ENCODE measurements at places on chromosomes 12 and 14.

- DNase-seq = no peak
Observed at GRCh38 chr14:100532154-100532861, 54.9 kb downstream of the BEGAIN start.

GRCh38 chr14:91927191-91927590 lies 20.3 kb downstream of the FBLN5 start:
- DNase-seq = no peak

GRCh38 chr12:123199936-123200335 lies 33.0 kb downstream of the MPHOSPH9 start:
- DNase-seq = no peak

- no peak for DNase-seq
Observed at GRCh38 chr12:3527181-3527580, 36.2 kb downstream of the PRMT8 start.

- peak; percentile 46 for DNase-seq
Observed at GRCh38 chr12:62618930-62619329, 152.3 kb downstream of the MON2 start.

GRCh38 chr12:1162081-1162760 lies 171.2 kb downstream of the ERC1 start:
- peak; percentile 21 for DNase-seq

DNA sequence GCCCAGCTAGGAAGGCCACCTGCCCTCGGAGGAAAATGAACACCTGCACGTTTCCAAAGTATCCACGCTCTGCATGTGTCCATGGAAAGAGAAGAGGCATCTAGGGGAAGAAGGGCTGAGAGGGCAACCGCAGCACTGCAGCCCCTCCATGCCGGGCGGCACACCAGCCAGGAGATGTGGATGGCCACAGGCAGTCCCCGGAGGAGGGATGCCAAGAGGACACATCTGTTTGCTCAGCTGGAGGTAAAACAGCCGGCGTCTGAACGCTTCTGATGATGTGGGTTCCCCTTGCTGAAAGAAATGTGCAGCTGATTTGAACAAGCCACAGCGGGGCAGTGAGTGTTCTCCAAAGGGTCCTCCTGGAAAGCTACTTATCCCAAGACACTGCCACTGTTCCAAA lies 34.0 kb downstream of the CHGA start:
- peak; percentile 90 for DNase-seq

GRCh38 chr12:28149279-28149678 lies 41.0 kb upstream of the CCDC91 start:
- no peak for DNase-seq

DNA sequence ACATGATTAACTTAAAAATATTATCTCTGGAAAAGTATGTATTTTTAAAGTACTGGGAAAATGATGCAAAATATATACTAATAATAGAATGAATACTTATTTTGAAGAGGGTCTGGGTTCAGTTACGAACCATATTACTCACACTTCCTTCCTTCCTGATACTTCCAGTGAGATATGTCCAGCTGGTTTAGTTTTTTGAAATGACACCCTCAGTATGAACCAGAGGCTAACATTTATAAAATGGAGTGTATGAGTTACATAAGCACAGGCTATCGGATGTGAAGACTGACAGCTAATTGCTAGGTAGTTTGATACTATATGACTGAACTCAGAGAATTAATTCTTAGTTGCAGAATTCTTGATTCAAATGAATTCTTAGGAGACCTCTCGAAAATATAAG lies 122.9 kb downstream of the OTOGL start:
- DNase-seq = no peak

DNA sequence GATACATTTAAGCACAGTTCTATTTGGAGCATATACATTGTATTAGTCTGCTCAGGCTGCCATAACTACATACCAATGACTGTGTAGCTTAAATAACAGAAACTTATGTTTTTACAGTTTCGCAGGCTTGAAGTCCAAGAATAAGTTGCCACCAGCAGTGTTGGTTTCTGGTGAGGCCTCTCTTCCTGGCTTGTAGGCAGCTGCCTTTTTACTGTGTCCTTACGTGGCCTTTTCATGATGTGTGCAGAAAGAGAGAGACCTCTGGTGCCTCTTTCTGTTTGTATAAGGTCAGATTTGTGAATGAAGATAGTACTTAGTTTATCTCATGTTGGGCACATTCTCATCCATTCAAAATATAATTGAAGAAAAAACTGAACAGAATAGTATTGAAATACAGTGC lies 636.6 kb downstream of the FLRT2 start:
- no peak for DNase-seq

DNA sequence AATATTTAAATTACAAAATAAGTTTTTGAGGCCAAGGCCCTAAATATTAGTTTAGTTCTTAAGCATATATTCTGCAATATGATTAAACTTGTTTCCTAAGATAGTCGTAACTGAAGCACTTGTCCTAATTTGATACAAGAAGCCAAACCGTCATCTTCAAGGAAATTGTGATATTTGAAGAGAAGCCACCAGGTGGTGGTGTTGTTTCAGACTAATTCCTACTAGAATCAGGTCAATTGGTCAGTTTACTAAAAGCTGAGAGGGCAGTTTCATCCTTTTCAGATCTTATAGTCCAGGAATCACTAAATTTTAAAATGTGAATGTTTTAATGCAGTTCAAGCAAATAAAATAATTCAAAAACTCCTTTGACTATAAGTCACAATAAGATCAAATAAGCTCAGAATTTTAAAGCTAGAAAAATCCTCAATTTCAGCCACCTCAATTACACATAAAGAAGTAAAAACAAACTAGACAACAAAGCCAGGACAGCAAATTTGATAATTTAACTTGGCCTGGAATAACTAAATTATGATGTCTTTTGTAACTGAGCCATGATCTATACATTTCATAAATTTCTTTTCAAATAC lies 7.1 kb upstream of the ARL1 start:
- DNase-seq = peak; percentile 44

- DNase-seq = peak; percentile 67
Observed at GRCh38 chr12:120439646-120440247, 1.8 kb downstream of the COX6A1 start.

DNA sequence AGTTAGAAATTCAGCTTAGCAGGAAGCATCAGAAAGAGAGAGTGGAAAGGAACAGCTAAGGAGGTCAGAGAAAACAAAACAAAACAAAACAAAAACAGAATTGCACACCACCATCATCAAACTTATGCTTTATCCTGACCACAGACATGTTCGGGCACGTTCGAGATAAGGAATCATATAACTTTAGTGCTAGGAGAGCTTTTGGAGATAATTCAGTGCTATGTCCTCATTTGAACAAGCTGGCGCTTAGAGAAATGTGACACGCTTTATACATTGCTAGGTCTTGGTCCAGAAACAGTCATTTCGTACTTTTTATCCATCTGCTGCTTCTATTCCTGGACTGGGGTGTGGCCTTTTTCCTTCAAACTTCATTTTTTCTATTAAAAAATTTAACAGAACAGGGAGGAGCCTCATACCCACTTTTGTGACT lies 213.1 kb downstream of the PTPRO start:
- DNase-seq = no peak

DNA sequence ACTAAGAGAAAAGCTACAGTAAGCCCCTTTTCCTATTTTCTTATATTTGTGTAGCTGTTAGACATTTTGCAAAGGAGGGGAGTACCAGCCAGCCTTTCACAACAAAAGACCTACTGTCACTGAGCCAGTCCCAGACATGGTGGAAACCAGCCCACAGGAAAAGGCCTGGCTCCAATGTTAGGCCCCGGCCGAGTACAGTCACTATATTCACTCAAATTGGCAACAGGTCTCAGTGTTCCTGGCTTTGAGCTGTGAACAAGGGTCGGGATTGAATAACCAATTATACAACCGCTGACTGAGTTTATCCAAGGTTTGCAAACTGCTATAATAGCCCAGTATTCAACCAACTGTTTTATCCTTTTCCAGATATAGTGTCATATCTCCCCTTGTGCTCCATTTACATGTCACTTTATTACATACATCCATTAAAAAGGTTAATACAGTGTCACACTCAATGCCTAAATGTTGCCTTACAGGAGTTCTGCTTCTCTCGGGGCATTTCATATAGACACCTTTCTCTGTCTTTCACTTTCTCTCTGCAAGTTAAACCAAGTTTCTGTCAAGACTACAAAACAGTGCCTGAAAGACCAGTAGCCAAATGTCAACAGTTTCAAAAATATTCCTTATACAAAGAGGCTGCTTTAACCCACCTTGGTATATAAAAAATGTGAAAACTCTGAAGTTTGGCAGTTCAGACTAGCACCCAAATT lies 178.1 kb downstream of the SOX5 start:
- no peak for DNase-seq

DNA sequence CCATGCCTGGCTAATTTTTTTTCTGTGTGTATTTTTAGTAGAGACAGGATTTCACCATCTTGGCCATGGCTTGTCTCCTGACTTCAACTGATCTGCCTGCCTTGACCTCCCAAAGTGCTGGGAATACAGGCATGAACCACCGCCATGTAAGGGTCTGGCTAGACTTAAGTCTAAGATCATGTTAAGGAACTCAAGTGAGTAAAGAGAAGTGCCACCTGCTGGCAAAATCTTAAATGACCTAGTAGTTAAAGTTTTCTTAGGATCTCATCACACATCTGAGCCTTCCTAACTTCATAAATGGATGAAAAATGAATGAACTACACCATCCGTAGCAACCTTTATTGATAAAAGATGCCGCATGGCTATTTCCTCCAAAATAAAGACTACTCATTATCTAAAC lies 1.7 kb upstream of the C12orf56 start:
- no peak for DNase-seq

DNA sequence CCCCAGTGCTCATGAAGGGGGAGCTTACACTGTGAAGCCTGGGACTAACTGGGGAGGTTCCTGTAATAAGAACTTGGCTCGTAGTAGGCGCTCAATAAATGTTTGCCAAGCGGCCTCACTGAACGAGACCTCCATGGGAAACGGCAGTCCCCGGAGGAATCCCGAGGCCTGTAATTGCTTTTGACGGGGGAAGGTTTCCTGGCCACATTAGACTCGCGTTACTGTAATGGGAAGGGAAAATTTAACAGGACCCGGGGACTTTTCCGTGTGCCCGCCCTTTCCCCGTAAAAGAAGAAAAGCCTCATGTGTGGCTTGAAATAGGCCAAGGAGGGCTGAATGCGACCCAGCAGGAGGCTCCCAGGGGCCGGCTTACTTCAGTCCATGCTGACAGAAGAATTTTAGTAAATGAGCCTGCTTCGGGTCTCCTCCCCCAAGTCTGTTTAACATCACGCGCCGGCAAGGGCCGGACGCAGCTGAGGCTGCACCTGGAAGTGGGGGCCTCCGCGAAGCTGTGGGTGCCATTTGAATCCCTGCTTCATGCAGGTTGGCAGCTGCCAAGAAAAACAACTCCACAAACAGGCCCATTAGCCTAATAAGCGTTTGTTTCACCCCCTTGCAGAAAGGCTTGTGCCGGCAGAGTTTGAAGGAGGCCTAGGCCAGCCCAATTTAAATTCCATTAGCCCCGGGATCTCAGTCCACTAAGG lies 39.8 kb upstream of the PWP1 start:
- DNase-seq = no peak

- DNase-seq = no peak
Observed at GRCh38 chr14:102200690-102201352, 61.1 kb downstream of the WDR20 start.

DNA sequence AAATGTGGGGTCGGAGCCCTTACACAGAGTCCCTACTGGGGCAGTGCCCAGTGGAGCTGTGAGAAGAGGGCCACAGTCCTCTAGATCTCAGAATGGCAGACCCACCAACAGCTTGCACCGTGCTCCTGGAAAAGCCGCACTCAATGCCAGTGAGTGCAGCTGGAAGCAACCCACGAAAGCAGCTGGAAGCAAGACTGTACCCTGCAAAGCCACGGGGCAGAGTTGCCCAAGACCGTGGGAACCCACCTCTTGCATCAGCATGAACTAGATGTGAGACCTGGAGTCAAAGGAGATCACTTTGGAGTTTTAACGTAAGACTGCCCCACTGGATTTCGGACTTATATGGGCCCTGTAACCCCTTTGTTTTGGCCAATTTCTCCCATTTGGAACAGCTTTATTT lies 12.3 kb downstream of the GTF2A1 start:
- DNase-seq = no peak

DNA sequence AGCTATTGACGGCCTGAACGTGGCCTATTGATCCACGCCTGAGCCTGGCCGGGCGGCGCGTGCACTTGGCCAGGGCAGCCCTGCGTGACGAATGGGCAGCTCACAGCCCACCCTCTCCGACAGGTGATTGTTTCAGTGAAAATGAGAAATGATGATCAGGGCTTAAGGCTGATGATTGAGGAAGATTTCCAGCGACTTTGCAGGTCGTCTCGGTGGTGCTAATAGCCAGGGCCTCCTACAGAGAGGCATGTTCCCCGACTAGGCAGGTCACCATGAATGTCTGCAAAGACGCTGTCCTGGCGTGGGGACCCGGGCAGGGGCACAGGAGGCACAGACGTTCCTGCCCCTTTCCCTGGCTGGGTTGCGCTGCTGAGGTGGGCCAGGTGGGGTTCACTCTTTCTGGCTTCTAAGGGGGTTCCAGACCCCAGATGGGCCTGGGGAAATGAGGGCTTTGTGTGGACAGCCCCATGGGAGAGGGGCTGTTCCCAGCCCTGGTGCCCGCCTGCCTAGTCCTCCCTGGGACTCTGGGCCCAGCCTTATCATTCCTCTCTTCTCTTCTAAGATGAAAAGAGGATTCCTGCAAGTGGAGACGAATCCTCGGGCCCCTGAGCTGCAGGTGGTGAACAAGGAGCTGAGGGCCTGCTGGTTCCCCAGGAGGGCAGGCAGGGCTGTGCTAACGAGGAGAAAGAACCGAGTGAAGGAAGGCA lies 157.4 kb downstream of the KIF26A start:
- no peak for DNase-seq

GRCh38 chr12:85874031-85874461 lies at the start of gene NTS:
TSS of gene NTS (plus strand) at chr12:85874295. CDS start at chr12:85874404, 109 bp downstream.
- peak; percentile 19 for DNase-seq

- DNase-seq = no peak
Observed at GRCh38 chr14:42428996-42429395, 822.3 kb downstream of the LRFN5 start.

DNA sequence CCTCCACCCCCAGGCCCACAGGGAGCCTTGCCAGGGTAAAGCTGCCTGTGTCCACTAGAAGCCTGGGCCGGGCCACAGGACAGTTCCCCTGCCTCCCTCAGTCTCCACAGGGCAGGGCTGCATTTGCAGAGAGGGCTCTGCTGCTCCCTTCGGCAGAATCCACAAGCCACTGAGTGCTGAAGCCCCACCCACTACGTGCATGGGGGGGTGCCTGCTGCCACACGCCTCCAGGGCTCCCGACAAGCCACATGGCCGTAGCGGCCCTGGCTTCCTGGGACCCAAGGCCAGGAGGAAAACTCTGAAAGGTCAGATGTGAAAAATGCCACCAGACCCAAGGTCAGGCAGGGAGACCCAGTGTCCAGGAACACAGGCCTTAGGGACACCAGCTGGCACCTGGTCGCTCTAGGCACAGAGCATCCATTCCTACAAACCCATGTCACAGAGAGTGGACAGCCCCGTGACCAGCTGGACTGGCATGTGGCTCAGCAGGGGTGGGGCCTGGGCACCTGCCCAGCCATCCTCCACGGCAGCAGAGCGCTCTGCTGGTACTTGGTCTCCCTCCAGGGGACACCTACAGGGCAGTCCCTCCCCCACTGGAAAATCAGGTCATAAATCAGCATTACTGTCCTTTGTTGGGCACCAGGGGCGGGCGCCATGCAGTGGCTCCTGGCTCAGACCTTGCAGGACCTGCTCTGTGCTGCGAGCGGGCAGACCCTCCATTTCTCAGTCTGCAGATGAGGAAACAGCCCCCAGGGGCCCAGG lies 42.9 kb downstream of the CCDC85C start:
- peak; percentile 70 for DNase-seq

- no peak for DNase-seq
Observed at GRCh38 chr12:51813931-51814310, 34.6 kb downstream of the FIGNL2 start.

All from NCI-H345 (cell line).